ENCODE measurements at places on chromosomes 2 and 18.

DNA sequence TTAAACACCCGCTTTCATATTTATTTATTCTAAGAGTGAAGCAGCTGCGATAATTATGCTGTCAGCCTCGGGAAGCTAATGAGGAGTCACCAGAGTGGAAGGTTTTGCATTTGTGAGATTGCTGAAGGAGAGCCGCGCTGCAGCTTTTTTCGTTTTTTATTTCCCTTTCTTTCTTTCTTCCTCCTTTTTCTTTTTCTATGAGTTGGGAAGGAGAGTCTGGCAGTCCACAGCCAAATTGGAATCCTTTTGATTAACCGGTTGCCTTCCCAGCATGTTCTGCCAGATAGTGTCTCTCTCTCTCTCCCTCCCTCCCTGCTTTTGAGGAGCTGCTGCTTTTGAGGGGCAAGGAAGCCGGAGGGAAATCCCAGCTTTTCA lies 82.1 kb downstream of the CDK15 start:
- DNase-seq = peak; percentile 76

DNA sequence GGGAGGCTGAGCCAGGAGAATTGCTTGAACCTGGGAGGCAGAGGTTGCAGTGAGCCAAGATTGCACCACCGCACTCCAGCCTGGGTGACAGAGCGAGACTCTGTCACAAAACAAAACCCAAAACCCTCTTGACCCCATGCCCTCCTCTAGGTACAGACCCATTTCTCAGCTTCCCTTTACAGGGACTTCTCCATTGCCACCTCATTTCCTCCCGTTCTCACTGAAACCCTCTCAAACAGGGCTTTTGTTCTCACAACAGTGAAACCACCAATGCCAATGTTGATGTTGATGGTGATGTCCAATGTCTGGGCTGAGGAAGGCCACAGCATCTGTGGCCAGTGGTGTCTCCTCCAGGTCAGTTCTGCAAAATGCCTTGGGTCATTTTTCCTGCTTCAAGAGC lies 69.0 kb upstream of the ZCCHC2 start:
- DNase-seq = no peak

DNA sequence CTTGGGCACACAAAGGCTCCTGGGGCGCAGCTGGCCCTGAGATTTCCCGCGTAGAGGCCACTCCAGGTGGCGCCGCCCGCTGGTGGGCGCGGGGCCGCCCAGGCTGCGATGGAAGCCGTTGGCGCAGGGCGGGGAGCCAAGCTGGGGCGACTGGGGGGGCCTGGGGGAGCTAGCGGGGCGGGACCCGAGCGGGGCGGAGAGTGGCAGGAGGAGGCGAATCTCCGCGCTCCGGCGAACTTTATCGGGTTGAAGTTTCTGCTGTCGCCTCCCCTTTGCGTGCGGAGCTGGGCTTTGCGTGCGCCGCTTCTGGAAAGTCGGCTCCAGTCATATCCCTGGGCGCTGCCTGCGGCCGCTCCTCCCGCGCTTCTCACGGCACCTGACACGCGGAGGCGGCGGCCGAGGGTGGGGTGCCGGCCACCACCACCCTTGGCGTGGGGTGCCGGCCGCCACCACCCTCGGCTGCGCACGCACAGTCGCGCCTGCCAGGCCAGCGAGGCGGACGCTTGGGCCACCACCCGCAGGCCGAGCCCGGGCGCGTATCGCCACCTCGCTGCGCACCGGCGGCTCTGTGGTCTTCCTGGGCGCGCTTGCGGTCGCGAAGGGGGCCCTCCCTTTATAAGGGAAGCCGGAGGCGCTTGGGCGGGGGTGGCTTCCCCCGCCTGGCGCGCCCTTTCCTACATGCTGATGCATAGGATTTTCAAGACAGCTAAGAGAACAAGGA lies 919 bp upstream of the CYP1B1 start:
- DNase-seq = peak; percentile 62

- no peak for DNase-seq
Measured at GRCh38 chr18:805008-805754, 6.9 kb downstream of the YES1 start.

DNA sequence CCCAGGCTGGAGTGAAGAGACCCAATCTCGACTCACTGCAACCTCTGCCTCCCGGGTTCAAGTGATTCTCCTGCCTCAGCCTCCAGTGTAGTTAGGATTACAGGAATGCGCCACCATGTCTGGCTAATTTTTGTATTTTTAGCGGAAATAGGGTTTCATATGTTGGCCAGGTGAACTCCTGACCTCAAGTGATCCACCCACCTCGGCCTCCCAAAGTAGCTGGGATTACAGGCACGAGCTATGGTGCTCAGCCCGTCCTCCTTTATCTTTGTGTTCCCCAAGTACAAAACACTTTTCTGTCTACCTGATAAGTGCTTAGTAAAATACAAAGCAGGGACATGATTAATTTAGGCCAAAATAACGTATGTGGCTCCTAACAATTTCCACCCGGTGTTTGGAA lies 91.2 kb upstream of the STK17B start:
- no peak for DNase-seq
